ENCODE measurements at places on chromosomes 6 and 20. TPM values are rescaled to one million over a fixed set of nuclear protein-coding genes. Genes with fewer than 3 reads are reported as not detected.

- DNase-seq: peak; percentile 37
These were observed 496 bp downstream of the GRM4 start for GRCh38 chr6:34145161-34146020.

- no peak for DNase-seq
These were observed 365.0 kb downstream of the TAF4 start for GRCh38 chr20:61700595-61701140.

DNA sequence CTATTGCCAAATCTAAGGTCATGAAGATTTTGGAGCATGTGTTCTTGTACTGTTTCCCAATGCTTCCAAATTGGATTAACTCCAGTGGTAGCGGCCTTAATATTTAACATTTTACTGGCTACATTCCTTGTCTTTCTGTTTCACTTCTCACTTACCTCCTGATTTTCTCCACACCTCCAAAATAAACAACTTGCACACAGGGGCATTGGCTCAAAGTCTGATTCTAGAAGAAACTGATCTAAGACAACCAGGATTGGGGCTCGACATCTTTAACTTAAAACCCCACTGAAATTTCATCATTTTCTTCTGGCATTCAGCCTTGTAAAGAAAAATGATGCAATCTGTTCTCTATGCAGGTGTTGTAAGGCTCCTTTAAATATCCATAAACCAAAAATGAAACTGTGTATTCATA, 557.9 kb upstream of the ID4 start:
- no peak for DNase-seq

Gene CLIC5
- total RNA-seq: under 0.01 TPM

Gene ADNP
- total RNA-seq: 24.6 TPM

- DNase-seq: no peak
These were observed 450.1 kb downstream of the COL12A1 start for GRCh38 chr6:74755778-74756177.

- peak; percentile 66 for DNase-seq
These were observed 144.0 kb upstream of the AGPAT4 start for GRCh38 chr6:161417717-161418462.

- no peak for DNase-seq
These were observed 25.1 kb downstream of the IL20RA start for GRCh38 chr6:137019476-137020272.

GRCh38 chr6:106181664-106182418, 95.7 kb downstream of the PRDM1 start:
- DNase-seq: no peak

DNA sequence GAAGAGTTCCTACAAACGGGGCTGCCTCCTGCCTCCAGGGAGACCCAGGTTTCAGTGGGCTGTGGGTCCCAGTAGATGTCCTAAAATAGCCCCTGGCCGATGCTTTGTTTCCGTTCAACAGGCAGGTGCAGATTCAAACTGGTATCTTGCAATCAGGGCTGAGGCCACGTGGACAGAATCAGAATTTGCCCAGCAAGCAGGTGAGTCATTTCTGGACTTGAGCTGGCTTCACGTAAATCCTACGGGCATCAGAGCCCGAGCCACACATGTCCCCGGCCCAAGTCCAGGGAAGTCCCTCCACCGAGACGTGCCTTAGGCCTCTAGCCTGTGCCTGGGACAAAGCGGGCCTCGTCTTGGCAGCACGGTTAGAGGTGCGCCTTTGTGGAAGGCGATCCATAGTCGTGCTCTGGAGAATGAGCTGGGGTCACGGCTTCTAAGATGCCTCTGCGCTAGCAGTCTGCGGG, 101.6 kb upstream of the FRMD1 start:
- DNase-seq: no peak
